ENCODE measurements at places on chromosomes 5 and 9.

- no peak for DNase-seq
Measured at GRCh38 chr5:61534481-61535267, 202.6 kb downstream of the ZSWIM6 start.

DNA sequence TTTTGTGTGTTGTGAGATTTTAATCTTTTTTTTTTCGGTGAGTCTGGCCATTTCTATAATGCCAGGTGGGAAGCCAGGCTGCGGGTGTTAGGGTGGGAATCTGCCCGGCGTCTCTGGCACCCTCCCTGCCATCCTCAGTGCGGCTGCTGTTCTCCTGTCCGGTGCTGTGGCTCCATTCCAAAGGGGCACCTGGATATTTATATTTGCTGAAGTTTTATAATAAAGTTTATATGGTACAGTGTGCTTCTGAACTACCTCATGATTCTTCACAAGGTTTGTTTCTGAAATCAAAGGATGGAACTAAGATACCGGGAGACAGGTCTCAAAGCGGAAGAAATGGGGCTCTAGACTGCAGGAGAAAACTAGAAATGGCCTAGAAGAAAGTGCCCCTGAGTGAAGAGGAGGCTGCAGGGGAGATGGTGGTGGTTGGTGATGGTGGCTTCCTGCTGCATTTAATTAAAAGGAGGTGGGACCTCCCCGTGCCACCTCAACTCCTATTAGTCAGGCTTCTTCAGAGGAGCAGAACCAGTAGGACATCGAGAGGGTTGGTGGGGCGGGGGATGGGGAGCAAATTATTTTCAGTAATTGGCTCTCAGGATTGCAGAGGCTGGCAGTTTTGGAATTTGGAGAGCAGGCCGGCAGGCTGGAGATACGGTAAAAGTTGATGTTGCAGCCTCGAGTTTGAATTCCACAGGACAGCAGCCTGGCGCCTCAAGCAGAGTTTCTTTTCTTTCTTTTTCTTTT, 102.2 kb upstream of the ICE1 start:
- DNase-seq = no peak

DNA sequence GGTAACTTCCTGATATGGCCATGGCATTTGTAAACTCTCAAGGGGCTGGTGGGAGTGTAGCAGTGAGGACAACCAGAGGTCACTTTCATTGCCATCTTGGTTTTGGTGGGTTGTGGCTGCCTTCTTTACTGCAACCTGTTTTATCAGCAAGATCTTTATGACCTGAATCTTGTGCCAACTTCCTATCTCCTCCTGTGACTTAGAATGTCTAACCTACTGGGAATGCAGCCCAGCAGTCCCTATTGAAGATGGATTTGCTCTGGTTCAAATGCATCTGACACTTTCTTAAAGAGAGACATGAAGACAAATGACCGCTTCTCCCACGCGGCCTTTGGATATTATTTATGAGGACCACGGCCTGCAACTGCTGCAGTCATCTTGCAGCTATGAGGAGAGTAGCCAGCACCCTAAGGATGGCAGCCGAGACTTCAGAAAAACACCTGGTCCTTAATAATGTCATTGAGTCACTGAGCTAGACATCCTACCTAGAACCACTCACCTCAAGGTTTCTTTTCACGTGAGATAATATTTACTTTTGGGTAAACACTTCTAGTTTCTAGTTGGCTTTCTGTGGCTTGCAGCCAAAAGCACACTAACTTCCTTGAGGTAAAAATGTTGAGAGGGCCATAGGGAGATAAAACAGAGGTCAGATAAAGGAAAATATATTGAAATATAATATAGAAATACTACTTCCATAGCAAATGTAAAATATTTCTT, 28.2 kb downstream of the CETN3 start:
- no peak for DNase-seq

- no peak for DNase-seq
Measured at GRCh38 chr5:136518174-136518573, 152.8 kb upstream of the TRPC7 start.

DNA sequence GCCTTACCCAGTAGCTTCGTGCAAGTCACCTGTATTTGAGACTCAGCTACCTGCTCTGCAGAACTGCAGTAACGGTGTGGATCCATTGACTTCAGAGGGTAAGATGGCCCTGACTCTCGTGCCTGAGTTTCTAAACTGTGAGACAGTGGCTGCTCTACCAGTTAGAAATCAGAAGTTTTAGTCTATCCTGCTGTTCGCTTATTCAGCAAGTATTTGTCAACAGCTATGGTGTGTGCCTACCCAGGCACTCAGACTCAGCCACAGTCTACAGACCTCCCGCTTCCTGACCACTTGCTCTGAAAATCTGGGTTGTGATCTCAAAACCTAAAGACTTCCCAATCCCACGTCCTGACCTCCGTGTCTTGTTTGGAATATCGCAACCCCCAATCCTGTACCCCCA, 13.5 kb downstream of the AQP3 start:
- DNase-seq = no peak

- no peak for DNase-seq
Measured at GRCh38 chr5:2840372-2840915, 89.0 kb upstream of the IRX2 start.

- DNase-seq = no peak
Measured at GRCh38 chr5:156414391-156414790, 87.4 kb downstream of the SGCD start.

DNA sequence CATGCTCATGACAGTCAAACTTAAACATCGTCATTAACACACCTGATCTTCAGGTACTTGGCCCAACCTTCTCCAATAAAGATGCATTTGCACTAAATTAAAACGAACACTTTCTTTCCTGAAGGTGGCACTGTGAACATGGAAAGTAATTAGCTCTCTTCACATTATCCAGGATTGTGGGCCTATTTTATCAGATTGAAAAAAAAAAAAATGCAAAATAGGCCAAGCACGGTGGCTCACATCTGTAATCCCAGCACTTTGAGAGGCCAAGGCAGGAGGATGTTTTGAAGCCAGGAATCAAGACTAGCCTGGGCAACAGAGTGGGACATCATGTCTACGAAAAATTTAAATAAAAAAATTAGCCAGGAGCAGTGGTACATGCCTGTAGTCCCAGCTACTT, 14.4 kb upstream of the CDC20B start:
- DNase-seq = no peak

DNA sequence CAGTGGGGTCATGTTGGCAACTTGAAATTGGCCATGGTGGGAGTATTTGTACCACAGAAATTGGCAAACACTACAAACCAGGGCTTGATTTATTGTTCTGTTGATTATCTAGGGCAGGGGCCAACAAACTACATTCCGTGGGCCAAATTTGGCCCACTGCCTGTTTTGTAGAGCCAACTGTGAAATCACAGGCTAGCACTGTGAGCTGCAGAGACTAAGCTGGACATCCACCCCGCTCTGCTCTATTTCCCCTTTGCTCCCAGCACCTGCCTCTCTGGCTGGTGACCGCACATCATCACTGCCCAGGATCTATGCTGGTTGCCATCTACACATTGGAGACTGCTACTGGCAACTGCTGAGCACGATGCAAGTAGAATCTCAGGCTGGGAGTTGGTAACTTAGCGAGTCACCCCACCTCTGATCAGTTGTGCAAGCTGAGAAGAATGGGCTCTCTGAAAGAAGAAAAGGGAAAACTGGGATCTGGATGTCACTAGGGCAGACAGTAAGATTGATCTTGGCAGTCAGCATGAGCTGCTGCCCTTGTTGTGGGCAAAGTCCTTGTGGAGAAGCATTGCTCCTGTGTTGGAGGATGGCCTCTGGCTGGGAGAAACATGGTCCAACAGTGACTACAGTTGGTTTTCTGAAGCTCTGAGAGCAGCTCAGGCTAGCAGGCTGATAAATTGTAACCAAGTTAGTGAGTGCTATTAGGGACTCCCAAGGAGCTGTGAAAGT, 144.7 kb upstream of the RAD23B start:
- DNase-seq = no peak

DNA sequence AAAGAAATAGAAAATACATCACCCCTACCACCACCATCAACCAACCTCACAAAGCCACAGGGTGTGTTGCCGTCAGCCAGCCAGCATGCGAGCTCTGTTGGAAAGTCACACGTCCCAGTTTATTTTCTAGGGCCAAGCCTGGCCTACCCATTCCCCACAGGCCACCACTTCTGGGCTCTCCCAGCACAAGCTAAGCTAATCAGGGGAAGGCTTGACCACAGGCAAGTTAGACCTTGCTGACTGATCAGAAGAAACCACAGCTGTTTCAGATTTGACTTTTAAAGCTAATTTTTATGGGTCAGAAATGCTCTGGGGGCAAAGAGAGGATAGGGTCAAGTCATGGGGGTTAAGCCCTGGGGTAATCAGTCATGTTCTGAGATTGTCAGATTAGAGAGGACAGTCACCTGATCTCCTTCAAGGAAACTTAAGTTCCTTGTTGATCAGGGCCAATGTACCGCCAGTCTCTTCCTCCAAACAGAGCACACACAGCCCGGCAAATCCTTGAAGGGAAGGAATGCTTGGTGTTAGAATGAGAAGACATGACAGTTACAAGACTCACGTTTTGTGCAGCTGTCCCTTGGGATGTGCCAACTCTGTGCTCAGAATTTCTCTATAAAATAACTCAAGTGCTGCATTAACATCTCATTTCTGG, 7.6 kb downstream of the SHB start:
- DNase-seq = no peak

GRCh38 chr5:55903121-55903701, 52.1 kb downstream of the IL31RA start:
- DNase-seq = peak; percentile 59

GRCh38 chr9:117825609-117826347, 121.6 kb downstream of the TLR4 start:
- peak; percentile 14 for DNase-seq

- DNase-seq = no peak
Measured at GRCh38 chr9:88635151-88635550, 100.2 kb downstream of the NXNL2 start.

DNA sequence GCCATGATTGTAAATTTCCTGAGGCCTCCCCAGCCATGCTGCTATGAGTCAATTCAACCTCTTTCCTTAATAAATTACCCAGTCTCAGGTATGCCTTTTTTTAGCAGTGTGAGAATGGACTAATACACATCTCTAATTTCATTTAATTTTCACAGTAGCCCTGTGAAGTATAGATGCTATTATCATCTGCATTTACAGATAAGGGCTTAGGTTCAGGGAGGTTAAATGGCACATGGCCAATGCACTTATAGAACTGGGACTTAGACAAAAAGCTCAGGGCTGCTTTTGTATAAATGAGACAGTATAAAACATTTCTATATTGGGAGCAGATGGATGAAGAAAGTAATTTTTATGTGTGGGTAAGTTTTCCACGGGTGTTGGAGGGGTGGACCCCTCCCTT, 62.9 kb upstream of the PANK3 start:
- DNase-seq = no peak

DNA sequence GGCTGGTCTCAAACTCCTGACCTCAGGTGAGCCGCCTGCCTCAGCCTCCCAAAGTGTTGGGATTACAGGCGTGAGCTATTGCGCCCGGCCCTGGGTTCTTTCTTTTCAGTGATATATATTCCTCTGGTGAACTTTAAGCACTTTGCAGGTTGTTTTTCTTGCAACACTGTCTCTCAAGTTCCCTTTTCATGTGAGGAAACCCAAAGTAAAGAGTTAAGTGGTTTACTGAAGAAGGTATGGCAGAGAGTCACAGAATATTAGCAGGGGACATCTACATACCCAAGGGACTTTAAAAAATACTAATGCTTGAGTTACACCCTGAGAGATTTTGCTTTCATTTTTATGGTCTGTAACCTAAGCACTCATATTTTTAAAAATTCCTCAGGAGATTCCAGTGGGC, 6.7 kb upstream of the GAPT start:
- no peak for DNase-seq

- DNase-seq = no peak
Measured at GRCh38 chr5:168713051-168713450, 133.9 kb upstream of the PANK3 start.

DNA sequence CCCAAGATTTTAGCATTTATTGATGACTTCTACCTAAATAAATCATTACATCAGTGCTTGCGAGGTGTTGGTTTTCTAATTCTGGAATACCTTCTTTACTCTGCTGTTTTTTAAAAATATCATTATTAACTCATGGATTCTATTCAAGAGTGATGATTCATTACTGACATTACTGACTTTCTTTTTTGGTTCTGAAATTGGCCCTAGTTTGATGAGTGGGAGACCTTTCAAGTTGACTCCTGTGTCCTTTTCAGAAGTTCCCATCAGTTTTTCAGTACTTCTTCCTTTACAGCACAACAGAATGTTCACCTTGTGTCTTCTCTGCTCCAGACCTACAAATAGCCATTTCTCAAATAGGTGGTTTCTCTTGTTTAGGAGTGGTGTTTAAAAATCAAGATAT, 114.1 kb downstream of the PCSK5 start:
- no peak for DNase-seq

DNA sequence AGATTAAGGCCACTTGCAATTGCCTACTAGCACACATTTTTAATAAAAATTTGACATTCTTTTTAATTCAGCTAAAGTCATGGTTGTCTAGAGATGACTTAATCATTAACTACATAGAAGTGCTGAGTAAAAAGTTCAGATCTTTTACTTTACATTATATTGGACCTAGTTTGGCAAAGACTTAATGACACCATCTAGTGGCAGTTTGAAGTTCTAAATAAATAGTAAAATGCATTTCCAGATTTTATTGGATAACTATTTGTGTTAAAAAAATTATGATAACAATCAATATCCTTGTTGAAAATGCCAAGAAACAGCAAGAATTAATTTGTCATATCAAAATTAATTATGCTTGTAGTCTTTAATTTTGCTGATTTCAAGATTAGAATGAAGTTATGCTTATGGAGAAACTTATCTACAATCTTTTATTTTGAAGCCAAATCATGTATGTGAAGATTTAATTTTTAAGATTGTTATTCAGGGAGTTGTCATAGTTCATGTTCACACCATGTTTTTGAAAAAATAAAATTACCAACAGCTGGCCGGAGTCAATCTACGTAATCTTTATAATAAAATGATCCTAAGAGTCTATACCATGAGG, 69.6 kb upstream of the PJA2 start:
- no peak for DNase-seq

DNA sequence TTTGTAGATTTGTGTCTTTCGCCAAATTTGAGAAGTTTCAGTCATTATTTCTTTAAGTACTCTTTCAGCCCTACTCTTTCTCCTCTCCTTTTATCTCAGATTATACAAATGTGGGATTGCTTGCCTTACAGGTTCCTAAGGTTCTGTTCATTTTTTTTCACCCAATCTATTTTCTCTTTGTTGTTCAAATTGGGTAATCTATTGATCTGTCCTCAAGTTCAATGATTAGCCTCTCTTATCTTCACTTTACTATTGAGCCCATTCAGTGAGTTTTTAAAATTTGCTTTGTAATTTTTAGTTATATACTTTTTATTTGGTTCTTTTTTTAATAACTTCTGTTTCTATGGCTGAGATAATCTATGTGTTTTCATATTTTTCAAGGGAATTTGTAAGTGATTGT, 282.1 kb downstream of the FER start:
- DNase-seq = no peak

- DNase-seq = no peak
Measured at GRCh38 chr9:101626295-101626694, 31.5 kb upstream of the PPP3R2 start.

- no peak for DNase-seq
Measured at GRCh38 chr5:148978370-148979082, 84.3 kb downstream of the SH3TC2 start.

GRCh38 chr9:70580606-70581195, 166.2 kb upstream of the KLF9 start:
- no peak for DNase-seq

- no peak for DNase-seq
Measured at GRCh38 chr5:107776922-107777740, 106.4 kb upstream of the EFNA5 start.
